ENCODE measurements at places on chromosomes 6 and 20.

DNA sequence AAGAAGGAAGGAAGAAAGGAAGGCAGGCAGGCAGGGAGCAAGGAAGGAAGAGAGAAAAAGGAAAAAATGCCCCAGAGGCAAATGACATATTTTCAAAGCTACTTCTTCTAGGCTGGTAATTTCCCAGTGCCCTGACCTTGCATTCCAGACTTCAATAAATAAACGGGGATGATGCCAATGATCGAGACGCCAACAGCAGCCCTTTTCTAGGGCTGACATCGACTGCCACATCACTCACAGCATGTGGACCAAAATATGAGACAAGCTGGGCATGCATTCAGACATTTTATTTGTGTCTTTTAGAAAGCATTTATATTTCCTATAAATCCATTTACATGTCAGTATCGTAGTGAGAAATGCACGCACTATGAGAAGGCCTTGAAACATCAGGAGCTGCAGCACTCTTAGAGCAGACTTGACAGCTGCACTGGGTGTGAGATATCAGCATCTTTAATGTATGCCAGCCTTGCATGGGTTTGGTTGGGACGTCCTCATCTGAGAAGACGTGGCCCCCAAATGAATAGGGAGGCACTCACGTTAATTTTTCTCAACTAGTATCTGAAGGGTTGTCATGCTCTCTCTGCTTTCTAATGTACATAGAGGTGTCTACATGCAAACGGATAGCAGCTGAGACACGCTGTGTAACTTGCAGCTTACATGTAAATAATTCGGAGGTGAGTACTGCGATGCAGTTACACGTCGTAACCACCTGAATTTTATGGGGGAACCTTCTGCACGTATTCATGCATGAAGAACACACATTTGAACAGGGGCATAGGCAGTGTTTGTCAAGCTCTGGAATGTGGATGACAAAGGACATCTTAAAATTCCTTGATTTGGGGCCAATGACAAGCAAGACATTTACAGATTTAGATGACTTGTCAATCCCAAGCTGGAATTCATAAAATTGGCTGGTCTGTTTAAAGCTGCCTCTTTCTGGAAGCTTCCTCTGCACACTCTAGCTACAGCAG is 149.1 kb upstream of the AGPAT4 start:
- DNase-seq: no peak

DNA sequence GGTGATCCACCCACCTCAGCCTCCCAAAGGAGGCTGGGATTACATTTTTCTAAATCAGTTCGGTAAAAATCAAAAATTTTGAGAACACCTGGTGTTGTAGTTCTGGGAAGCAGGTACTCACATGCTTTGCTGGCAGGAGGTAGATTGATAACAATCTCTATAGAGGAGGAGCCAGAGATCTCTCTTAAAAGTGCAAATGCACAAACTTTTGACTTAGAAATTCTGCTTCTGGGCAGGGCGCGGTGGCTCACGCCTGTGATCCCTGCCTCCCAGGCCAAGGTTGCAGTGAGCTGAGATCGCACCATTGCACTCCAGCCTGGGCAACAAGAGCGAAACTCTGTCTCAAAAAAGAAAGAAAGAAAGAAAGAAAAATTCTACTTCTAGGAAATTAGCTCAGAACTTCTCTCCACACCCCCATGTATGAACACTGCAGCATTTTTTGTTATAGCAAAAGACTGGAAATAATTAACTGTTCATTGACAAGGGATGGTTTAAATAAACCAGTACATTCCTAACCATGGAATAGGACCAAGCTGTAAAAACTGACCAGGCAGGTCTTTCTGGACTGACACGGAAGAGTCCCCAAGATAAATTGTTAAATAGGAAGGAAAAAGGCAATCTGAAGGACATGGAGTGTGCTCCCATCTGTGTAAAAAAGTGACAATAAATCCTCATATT is 14.4 kb upstream of the TRIB3 start:
- no peak for DNase-seq

DNA sequence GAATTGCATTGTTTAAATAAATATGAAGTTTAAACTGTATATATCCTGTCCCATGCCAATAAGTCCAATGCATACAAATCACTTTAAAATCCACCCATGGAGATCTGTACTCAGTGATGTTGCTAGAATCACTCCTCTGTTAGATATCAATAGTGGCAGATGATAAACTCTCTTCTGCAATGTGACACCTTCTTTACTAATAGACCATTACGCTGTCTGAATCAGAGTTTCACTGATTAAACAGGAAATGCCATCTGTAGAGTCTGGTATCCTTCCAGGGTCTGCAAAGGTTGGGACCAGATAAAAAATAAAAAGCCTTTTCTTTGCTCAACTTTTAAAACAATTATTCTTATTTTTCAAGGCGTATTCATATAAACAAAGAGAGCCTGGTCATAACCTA is 134.5 kb downstream of the EDN3 start:
- DNase-seq: no peak

- no peak for DNase-seq
Measured at GRCh38 chr6:28727559-28728211, 196.1 kb downstream of the TRIM27 start.

- no peak for DNase-seq
Measured at GRCh38 chr6:8108031-8108660, 5.8 kb upstream of the EEF1E1 start.

DNA sequence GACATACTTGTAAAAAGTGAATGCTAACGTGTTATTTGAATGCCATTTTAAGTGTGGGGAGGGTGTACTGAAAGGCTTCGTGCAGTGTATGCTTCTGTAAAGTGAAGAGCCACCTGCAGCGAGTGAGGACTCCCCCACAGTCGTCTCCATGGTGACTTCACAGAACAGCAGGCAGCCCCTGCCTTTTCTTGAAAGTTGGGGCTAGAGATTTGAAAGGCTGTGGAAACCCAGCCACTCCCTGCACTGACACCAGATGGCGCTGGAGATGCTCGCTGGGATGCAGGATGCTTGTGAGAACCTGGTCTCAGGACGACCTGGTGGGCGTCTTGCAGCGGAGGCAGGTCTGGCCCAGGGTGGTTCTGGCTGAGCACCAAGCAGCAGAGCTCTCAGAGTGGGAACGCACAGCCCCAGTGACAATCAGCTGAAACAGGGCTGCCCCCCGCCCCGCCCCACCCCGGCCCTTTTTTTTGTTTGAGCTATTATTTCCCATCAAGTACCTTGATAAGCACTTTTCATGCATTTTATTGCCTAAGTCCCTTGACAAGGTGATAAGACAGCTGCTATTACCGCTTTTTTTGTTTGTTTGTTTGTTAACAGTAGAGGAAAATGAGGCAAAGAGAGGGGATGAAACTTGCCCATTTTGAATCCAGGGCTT is 150.3 kb downstream of the SYCP2 start:
- no peak for DNase-seq

GRCh38 chr6:157496534-157497095 is 115.6 kb downstream of the ZDHHC14 start:
- no peak for DNase-seq

- DNase-seq: no peak
Measured at GRCh38 chr6:163494279-163494727, 79.8 kb downstream of the QKI start.
